ENCODE measurements at places on chromosomes 4 and X.

- DNase-seq, result peak; percentile 7
Observed at GRCh38 chrX:155966876-155967275, 30.6 kb upstream of the IL9R start.

- no peak for DNase-seq
Observed at GRCh38 chr4:68447201-68447600, at the start of gene TMPRSS11E. TSS of gene TMPRSS11E (plus strand) at chr4:68447463. CDS start at chr4:68447513, 50 bp downstream.

DNA sequence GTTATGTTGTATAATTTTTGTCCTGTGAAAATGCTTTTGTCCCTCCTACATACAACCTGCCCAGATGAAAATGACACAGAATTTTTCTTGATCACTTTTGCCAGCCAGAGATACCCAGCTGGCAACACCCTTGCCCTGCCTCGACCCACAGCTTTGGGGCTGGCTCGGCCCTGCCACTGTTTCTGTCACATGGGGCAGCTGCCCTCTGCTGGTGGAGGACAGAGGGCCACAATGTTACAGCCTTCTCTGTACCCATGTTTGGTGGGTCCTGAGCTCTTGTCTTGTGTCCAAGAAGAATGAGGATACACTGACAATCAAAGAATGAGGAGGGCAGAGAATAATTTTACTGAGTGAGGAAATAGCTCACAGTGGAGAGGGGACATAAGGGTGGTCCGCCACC, 31.1 kb downstream of the BMP15 start:
- DNase-seq, result no peak

DNA sequence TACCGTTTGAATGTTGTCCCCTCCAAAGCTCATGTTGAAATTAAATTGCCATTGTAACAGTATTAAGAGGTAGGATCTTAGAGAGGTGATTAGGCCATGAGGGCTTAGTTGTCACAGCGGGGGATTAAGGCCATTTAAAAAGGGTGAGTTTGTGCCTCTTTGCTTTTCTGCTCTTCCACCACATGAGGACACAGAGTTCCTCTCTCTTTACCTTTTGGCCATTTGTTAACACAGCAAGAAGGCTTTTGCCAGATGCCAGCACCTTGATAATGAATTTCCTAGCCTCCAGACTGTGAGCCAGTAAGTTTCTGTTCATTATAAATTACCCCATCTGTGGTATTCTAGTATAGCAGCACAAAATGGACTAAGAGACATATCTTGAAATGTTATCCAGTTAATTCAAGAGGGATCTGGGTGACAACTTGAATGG, 7.8 kb upstream of the HERC3 start:
- no peak for DNase-seq

DNA sequence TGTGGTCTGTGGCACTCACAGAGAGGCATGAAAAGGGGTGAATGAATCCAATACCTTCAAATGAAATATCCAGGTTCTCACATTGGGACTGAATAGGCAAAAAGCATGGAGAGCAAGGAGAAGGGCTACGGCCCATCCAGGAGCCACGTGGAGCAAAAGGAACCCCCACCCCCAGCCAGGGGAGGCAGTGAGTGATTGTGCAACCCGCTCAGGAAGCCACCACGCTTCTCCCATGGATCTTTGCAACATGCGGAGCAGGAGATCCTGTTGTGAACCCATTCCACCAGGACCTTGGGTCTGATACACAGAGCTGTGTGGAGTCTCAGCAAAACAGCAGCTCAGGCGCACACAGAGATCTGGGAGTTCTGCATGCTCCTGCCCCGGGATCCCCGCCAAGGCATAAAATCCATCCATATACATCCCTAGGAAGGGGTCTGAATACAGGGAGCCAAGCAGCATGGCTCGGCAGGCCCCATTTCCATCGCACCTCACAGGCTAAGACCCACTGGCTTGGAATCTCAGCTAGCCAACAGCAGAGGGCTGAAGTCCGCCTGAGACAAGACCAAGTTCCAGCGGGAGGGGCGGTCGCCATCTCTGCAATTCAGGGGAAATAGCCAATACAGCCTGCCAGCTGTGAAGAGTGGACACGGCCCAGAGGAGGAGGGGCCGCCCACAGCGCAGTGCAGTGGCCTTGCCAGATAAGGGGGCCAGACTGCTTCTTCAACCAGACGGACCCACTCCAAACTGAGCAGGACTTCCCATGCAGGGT, 80.2 kb downstream of the FGF16 start:
- no peak for DNase-seq

- DNase-seq, result no peak
Observed at GRCh38 chr4:3108211-3108610, 33.7 kb downstream of the HTT start.

- no peak for DNase-seq
Observed at GRCh38 chr4:5018096-5018495, 1.2 kb downstream of the CYTL1 start.

DNA sequence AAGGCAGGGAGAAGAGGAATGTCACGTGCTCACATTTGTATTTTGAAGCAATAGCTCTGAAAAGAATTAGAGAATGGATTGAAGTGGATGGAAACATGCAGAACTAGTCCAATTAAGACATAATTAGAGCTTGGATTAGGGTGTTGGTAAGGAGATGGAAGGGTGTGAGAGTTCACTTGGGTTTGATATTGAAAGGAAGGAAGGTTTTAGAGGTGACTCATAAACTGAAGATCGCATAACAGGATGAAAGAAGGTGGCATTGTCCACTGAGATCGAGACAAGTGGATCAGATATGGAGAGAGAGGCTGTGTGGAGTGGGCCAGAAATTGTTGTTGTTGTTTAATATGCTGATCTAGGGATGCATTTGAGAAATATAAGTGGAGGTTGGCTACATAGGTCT, 244.0 kb upstream of the SMIM31 start:
- no peak for DNase-seq

- DNase-seq, result no peak
Observed at GRCh38 chr4:40963897-40964478, 214.2 kb downstream of the NSUN7 start.

- DNase-seq, result no peak
Observed at GRCh38 chrX:7801711-7802110, 41.3 kb upstream of the VCX start.

- no peak for DNase-seq
Observed at GRCh38 chr4:74545448-74545847, 100.5 kb downstream of the AREG start.

GRCh38 chr4:94531991-94532789, 80.4 kb downstream of the PDLIM5 start:
- no peak for DNase-seq

GRCh38 chr4:36709991-36710390, 428.6 kb downstream of the DTHD1 start:
- DNase-seq, result no peak

GRCh38 chrX:74383611-74384010, 37.7 kb upstream of the SLC16A2 start:
- no peak for DNase-seq

DNA sequence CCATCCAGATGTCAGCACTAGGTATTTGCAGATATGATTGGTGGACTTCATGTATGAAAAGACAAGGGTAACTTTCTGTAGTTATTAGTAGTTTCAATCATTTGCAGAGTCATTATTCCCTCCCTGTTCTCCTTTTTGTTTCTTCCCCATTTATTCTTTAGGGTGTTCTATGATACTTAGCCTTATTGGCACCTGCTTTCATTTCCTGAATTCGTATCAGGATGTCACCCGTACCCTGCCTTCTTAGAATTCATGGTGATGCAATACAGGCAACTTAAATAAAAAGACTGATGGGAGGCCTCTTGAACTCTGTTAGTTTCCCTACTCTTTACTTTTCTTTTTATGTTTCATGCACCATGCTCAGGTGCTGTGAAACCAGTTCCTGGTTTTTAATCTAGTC, 24.2 kb downstream of the MAGED1 start:
- no peak for DNase-seq

DNA sequence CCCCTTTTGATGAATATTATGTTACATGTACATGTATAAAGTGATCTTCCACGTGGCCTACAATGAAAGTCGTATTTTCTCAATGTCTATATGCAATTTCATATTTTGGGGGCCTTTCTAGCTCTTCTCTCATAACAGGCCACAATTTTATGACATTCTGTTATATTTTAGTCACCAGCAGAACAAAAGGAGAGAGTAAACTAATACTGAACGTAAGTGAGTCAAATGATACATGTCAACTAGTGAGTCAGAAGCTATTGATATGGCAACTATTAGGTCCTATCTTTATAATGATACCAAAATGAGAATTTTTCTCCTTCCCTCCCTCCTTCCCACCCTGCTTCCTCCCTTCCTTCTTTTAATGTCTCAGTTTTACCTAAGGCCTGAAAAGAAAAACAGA, 14.4 kb downstream of the GC start:
- no peak for DNase-seq

- no peak for DNase-seq
Observed at GRCh38 chr4:146428298-146428697, 93.4 kb downstream of the SLC10A7 start.

GRCh38 chr4:74534121-74534520, 89.2 kb downstream of the AREG start:
- no peak for DNase-seq

DNA sequence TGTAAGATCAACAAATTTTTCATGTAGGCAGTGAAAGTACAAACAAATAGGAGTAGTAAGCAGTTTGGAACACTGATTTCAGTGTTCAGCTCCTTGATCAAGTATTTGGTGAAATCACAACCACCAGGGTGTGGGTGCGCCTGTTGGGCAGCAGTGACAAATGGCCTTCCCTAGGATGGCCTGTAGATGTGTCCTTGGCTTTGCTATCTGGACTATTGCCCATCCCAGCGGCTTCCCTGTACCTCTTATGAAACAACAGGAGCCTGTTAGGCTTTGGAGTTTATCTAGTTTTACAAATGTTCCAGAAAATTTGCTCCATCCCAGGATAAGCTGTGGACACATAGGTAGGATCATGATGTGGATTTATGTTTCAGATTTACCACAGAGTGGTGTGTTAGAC, 216.8 kb upstream of the FAT1 start:
- no peak for DNase-seq
